ENCODE measurements at places on chromosomes 7 and 10.

- no peak for DNase-seq
Observed at GRCh38 chr10:124198125-124198501, 104.7 kb upstream of the CHST15 start.

DNA sequence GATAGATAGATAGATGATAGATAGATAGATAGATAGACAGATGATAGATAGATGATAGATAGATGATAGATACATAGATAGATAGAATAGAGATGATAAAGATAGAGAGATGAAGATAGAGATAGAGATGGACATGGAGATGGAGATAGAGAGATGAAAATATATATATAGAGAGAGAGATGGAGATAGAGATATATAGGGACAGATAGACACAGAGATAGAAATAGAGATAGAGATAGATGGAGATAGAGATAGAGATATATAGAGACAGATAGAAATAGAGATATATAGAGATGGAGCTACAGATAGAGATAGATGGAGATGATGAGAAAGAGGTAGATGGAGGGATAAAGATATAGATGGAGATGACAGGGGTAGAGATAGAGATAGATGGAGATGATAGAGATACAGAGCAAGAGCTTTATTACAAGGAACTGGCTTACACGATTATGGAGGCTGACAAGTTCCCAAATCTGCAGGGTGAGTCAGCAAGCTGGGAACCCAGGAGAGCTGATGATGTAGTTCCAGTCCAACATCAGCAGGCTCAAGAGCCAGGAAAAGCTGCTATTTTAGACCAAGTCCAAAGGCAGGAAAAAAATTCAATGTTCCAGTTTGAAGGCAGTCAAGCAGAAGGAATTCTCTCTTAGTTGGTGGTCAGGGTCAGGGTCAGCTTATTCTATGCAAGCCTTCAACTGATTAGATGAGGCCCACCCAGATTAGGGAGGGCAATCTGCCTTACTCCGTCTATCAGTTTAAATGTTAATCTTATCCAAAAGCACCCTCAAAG lies 37.1 kb downstream of the CAV1 start:
- DNase-seq, result no peak

GRCh38 chr7:131540491-131541162 lies 15.8 kb downstream of the PODXL start:
- DNase-seq, result no peak

GRCh38 chr7:133629701-133630100 lies 376.8 kb downstream of the EXOC4 start:
- DNase-seq, result no peak

GRCh38 chr7:111224354-111225231 lies 133.7 kb downstream of the LRRN3 start:
- DNase-seq, result no peak

DNA sequence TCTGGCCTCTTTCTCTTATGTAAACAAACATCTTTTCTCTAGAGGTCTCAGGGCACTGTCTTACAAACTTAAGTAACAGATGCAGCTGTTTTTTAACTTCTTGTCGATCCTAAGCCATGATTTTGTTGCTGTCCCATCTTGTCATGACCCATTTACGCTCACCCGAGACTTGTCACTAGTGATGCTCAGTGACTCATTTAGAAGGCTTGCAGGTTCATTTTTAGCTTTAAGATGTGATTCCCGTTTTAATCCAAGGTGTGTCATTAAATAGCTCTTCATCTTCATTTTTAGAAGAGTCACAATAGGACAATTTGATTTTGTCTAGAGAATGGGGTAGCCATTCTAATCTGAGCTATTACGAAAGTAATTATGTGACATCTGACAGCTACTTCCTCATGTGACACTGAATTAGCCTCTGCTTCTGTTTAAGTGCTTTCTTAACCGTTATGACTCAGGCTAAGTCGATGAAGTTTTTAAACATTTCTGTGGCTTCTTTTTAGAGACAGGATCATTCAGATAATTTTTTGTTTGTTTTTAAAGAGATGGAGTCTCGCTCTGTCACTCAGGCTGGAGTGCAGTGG lies 42.7 kb downstream of the SPDYE5 start:
- no peak for DNase-seq

DNA sequence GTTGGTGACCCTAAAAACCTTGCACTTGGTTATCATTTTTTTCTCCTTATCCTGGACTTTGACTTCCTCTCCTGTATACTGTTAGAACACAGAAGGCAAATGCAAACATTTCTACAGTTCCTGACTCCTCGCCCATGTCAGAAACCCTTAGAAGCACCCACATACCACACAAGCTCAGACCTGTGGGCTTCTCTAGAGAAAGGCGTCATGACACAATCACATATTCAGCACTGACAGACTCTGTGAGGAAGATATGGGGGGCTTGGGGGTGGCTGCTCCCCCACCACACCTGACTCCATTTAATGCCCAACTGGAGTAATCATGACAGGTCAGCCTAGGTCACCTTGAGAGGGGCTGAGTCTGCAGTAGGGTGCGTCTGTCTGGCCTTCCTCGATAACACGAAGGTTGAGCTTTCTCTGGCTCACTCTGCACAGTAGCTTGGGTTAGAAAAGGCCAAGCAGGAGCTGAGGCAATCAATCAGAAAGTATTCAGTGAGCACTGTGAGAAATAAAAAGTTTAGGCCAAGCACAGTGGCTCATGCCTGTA lies 50.9 kb downstream of the CCDC3 start:
- DNase-seq, result no peak
